ENCODE measurements at places on chromosomes 2 and 18.

GRCh38 chr2:25379535-25379934 is 37.8 kb upstream of the DNMT3A start:
- H3K4me3 ChIP-seq = no peak overlapping the region
- H3K36me3 ChIP-seq = no peaks in the 10 kb centered on the region
- no peak overlapping the region for H3K27ac ChIP-seq
- DNase-seq = no peak
- H3K27me3 ChIP-seq = no peaks in the 10 kb centered on the region

DNA sequence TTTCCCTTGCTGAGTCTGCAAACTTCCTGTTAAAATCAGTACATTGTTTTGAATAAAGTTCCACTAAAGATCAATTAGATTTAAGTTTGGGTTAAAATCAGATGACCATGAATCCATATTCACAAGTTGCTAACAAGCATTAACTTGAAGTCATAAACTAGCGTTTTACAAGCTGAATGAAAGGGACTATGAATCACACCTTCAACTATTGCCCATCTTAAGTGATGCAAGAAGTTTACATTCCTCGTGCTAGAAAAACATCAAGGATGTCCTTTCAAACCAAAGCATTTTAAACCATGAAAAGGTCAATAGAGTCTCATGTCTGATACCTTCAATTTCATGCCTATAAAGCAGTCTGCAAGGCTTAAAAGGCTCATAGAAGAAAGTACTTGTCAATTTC is 257.2 kb upstream of the SYT4 start:
- H3K4me1 ChIP-seq = no peaks in the 10 kb centered on the region
- no peaks in the 10 kb centered on the region for H3K36me3 ChIP-seq
- no peak overlapping the region for H3K4me3 ChIP-seq
- no peak overlapping the region for H3K27ac ChIP-seq
- no peaks in the 10 kb centered on the region for H3K27me3 ChIP-seq

DNA sequence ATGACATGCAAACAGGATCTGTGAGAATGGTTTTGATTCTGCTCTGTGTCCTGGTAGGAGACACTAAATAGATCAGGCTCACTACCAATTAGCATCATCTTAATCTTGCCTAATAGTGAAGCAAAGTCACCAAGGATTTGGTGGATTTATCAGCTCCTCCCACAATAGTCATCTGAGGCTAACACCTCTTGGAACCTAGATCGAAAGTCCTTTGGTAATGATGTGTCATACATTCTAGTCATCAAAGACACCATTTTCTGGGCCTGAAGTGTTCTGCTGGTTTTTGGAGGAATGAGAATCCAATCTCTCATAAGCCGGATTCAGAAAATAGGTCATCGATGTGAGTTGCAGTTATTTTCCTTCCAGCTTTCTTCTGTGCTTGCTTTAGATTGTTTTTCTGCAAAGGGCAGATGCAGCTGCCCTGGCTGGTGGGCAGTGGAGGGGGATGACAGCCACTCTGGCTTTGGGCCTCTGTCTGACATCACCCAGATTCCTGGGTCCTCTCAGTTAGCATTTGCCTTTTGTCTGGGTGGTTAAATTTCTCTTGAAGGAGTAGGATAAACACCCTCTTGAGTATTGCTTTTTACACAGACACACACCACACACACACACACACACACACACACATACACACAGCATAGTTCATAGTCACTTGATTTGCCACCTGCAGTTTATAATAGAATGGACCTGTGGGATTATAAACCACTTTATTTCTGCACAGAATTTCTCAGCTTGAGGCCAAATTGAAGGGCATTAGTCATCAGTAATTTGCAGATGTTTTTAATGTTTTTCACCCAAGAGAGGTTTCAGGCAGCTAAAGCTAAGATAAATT is at the start of gene MYO3B:
Gene MYO3B (plus strand): TSS at position 198 of the 832 bp plus-strand sequence. CDS start 141 bp downstream, at position 339.
- H3K4me3 ChIP-seq = no peak within 1 kb of the TSS
- H3K27ac ChIP-seq = no peak within 1 kb of the TSS

DNA sequence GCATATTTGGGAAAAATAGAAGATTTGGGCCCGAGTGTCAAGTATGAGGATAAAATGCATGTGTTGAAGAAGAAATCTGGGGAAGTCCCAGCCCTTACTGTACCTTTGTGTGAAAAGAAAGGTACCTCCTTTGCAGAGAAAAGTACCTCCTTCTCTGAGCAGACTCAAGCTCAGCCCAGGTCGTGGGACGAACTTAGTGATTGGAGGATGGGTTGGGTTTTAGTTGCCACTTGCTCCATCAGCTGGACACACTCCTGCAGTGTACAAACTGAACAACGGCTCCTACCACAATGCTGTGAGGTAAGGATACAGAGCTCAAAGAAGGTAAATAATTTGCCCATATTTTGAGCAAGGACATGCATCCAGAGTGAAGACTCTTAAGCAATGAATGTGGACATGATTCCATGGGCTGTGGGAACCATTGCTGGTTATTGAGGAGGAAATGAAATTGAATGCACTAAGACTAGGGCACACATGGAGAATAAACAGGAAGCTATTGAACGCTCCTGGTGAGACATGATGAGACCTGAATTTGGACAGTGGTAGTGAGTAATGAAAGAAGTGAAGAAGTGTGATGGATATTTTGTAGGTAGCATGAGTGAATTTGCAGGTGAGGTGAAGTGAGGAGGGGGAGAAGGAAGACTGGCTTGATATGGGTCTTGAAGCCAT is 49.8 kb upstream of the IL1RL1 start:
- no peaks in the 10 kb centered on the region for H3K4me1 ChIP-seq
- no peak for DNase-seq
- H3K27ac ChIP-seq = no peak overlapping the region
- no peak overlapping the region for H3K4me3 ChIP-seq
- no peaks in the 10 kb centered on the region for H3K27me3 ChIP-seq

DNA sequence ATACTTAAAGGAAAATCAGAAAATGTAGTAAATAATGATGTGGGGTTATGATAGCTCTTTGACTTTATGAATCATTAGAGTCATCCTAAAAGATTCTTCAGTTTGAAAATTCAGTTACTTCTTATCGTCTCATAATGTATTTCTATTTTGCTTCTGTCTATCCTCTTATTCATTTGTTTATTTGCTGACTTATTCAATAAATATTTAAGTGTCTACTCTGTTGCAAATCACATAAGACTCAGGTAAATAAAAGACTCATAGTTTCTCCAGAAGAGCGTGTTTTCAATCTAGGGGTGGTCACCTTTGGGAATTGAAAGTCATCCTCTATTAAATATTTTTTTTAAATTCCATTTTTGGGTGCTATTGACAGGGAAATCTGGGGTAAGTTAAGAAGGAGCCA is 69.1 kb upstream of the RBMS1 start:
- H3K36me3 ChIP-seq = no peaks in the 10 kb centered on the region
- no peaks in the 10 kb centered on the region for H3K27me3 ChIP-seq
- H3K4me1 ChIP-seq = no peaks in the 10 kb centered on the region
- H3K27ac ChIP-seq = no peak overlapping the region
- no peak for DNase-seq
- H3K4me3 ChIP-seq = no peak overlapping the region

GRCh38 chr18:2083691-2084090 is 487.6 kb downstream of the METTL4 start:
- H3K27ac ChIP-seq = no peak overlapping the region
- H3K27me3 ChIP-seq = no peaks in the 10 kb centered on the region
- H3K4me1 ChIP-seq = no peaks in the 10 kb centered on the region
- no peak overlapping the region for H3K4me3 ChIP-seq

DNA sequence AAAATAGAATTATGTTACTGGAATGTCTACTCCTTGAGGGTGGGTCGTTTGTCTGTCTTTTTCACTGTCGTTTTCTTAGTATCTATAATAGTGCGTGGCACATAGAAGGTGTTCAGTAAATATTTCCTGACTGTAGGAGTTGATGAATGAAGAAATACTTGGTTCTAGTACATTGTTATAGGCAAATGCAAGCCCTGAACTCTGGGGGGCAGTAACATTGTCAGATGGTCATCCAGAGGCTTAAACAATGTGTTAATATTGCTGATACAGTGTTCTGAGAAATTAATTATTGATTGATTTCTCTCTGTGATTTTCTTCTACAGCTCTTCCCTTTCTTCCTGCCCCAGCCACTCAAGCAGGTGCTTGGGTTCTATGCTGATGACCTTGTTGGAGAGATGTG is 24.4 kb upstream of the THOC1 start:
- no peak for DNase-seq
- H3K27me3 ChIP-seq = no peaks in the 10 kb centered on the region
- H3K4me1 ChIP-seq = no peaks in the 10 kb centered on the region

DNA sequence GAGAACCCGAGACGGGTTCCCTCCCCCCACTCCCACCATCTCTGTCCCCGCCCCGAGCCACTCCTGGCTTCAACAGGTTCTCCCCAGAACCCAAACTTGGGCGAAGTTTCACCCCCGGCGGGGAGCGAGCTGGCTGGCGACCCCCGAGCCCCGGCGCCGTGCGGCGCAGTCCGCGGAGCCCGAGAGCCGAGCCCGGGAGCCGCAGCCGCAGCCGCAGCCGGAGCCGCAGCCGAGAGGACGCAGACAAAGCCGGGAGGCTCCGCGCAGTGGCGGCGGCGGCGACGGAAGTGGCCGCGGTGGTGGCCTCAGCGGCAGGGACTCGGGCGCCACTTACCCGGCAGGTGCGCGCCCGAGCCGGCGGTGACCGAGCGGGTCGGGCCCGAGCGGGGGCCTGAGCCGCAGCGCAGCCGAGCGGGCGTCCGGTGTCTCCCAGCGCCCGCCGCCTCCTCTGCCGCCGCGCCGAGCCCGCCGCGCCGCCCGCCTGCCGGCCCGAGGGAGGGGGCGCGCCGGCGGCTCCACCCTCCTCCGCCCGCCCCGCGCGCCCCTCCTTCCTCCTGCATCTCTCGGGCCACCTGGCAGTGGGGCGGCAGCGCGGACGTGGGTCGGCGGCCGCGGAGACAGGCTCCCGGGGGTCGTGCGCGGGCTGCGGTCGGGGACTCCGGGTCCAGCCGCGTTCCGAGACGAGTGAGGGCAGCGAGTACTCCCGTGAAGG is at the start of gene ECEL1:
Gene ECEL1 (minus strand): TSS at position 450 of the 712 bp plus-strand sequence. CDS start 1,181 bp downstream, outside the sequence.
- H3K27me3 ChIP-seq = no peaks in the 10 kb centered on the region
- H3K4me1 ChIP-seq = peaks cover 31% of the 10 kb centered on the region
- DNase-seq = no peak
- H3K4me3 ChIP-seq = no peak within 1 kb of the TSS
